Caki2 (cell line): ENCODE measurements at places on chromosomes 1 and 21. TPM values are rescaled to one million over a fixed set of nuclear protein-coding genes. Genes with fewer than 3 reads are reported as not detected.
A peak's percentile ranks its signal among the peaks of the same experiment; 100 is the strongest.

- no peak for DNase-seq
These were observed 6.5 kb downstream of the MRPS15 start for GRCh38 chr1:36457691-36458090.

- DNase-seq = no peak
These were observed 111.1 kb downstream of the COP1 start for GRCh38 chr1:176096015-176096414.

- DNase-seq = peak; percentile 13
These were observed 14.1 kb downstream of the COP1 start for GRCh38 chr1:176193023-176193422.

SPRR5 gene
- not detected in 2 replicates for total RNA-seq

NBPF8 gene
- 1.9 and 3.0 TPM in 2 replicates for total RNA-seq
